RWPE2 (cell line): ENCODE measurements at places on chromosomes 5 and 9.

- DNase-seq, result no peak
These were observed 9.2 kb downstream of the PTPN3 start for GRCh38 chr9:109488791-109489492.

DNA sequence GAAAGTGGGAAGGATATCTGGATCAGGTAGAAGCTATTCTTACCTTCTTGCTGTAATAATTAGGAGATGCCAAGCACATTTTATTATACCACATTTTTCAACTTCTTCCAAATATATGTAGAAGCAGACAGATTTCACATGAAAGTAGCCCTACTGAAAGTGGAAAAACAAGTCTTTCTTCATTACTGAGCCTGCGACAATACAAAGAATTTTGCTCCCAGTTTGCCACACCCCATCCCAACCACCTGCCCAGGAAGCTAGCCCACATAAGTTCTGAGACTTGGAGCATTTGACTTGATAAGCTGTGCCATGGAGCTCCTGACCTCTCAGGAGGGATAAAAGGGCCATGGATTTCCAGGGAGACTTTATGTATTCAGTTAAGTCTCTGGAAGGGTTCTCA is 249.1 kb upstream of the ADCY2 start:
- DNase-seq, result no peak

GRCh38 chr5:43000111-43000840 is 39.8 kb downstream of the ANXA2R start:
- DNase-seq, result no peak

- DNase-seq, result no peak
These were observed 1119.0 kb upstream of the CDH10 start for GRCh38 chr5:25763781-25764180.

- DNase-seq, result no peak
These were observed 56.9 kb upstream of the GGTA1 start for GRCh38 chr9:121556580-121556979.

GRCh38 chr9:92795598-92796336 is 31.1 kb upstream of the BICD2 start:
- DNase-seq, result no peak

- DNase-seq, result no peak
These were observed 1545.3 kb upstream of the C9orf72 start for GRCh38 chr9:29118555-29118954.

- DNase-seq, result no peak
These were observed 94.4 kb upstream of the MAP1B start for GRCh38 chr5:72012906-72013305.

GRCh38 chr5:173869316-173869715 is 18.8 kb upstream of the CPEB4 start:
- no peak for DNase-seq

DNA sequence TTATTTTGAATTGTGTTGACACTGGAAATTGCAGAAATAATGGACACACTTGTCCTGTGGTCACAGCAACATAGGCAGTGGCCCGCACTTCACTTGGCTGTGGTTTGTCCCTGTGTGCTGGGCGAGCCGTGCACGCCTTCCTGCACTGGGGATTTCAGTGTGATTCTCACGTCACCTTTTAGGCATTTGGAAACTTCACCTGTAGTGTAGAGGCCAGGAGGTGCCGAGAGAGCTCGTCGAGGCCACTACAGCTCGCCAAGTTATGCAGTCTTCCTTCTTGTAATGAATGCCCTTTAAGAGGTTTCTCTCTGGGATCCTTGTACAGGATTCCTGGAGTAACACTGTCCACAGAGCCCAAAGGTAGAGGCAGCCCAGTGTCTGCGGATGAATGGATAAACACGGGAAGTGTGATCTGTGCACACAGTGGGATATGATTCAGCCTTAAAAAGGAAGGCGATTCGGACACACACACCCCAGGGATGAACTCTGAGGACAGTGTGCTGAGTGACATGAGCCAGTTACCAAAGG is 14.7 kb downstream of the TRAF2 start:
- DNase-seq, result no peak

DNA sequence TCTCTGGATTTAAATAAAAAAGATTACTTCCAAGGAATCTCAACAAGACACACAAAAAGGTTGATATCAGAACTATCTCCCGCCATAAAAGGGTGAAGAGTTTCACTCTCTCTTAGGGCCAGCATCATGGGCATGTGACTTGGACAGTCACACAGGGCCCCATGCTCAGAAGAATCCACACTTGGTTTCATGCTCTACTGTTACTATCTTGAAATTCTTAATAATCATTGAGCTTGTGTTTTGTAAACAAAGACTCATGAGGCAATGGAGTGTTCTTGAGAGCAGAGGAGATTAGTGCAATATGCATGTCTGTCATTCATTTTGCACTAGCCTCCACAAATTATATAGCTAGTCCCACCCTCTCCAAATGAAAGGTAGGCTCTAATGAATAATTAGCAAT is 58.4 kb downstream of the HMHB1 start:
- DNase-seq, result no peak

GRCh38 chr5:148733601-148734438 is 79.5 kb upstream of the HTR4 start:
- no peak for DNase-seq

DNA sequence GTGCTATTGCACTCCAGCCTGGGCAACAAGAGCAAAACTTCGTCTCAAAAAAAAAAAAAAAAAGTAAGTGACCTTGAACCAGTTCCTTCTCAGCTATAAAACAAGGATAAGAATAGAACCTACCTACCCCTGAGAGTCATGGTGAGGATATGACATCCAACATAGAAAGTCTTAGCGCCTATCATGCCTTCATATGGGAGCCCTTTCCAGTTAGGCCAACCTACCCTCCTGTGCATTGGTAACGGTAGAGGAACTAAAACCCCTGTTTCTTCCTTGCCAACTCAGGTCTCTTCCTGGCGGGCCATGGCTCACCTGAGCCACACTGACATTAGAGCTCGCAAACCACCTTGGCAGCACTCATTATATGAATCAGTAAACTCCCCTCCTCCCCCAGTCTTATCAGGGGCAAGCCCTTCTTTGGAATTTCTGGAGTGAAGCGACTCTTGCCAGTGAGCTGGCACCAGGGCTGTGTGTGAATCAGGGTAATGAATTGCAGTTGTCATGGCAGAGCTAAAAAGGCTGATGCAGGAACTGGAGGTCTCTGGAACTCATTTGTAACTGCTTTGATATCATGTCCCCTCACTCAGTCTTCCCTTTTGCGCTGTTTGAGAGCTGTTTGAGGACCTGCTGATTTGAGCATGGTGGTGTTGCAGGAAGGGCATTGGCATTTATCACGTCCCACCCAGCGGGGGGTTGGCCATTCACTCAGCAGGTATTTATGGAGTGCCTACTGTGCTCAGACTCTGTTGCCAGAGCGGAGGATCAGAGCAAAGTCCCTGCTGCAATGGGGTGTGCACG is 10.3 kb downstream of the WWC1 start:
- peak; percentile 88 for DNase-seq

GRCh38 chr9:8447601-8448000 is 648.0 kb upstream of the DMAC1 start:
- no peak for DNase-seq

DNA sequence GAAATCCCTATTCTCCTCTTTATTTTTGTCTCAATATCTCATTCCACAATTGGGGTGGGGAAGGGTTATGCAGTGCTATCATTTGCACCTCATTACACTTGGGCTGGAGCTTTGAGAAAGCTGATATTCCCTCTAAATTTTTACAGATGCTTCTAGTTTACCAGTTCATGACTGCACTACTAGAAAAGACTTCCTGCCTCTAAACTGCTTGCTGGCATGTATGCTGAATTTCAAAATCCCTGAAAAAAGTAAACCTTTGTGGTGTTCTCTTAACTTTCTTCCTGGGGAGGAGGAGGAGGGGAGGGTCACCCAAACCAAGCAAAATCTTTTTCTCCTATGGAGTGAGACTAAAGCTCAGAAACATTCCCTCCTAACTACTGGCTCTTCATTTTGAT is 45.1 kb downstream of the BNC2 start:
- DNase-seq, result no peak

DNA sequence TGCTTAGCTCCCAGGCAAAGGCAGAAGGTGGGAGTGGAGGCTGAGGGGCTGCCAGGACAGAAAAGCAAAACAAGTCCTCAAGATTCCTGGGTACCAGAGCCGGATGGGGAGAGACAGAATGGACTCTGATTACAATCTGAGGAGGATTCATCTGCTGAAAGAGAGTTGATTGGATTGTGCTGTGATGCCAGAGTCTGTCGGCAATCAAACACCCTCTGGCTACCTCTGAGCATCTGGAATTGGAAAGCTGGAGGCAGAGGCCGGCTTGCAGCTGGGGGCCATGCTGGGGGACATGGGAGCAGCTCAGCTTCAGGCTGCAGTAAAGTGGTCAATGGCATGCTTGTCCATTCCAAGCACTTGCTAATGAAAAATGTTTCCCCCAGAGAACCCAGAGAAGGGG is 59.3 kb downstream of the ASTN2 start:
- DNase-seq, result no peak

DNA sequence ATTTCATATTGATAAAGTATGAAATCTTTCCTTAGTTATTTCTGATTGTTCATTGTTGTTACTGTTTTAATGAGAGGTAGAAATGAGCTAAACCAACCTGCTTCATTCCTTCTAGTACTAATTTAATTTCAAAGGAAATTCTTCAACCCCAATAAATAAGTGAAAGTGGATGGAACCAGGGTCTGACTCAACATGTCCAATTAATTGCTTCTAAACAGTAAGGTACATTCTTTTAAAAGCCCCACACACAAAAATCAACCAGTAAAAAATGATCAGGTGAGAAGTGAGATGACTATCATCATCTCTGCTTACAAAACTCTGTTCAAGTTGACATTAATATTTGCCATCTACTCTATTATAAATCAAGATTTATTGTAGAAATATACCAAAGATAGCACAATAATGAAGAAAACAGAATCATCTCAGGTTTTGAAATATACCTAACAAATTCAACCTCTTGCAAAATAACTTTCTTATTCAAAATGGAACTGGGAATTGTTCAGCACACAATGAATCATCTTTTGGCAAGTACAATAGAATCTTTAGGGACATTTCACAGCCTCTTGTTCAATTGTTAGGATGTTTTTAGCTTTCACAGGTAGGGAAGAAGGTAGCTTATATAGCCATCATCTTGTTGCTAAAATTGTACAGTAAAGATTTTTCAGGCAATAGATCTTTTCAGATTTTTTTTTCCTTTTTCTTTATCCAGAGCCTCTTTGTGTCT is 114.5 kb downstream of the RPS23 start:
- DNase-seq, result no peak

DNA sequence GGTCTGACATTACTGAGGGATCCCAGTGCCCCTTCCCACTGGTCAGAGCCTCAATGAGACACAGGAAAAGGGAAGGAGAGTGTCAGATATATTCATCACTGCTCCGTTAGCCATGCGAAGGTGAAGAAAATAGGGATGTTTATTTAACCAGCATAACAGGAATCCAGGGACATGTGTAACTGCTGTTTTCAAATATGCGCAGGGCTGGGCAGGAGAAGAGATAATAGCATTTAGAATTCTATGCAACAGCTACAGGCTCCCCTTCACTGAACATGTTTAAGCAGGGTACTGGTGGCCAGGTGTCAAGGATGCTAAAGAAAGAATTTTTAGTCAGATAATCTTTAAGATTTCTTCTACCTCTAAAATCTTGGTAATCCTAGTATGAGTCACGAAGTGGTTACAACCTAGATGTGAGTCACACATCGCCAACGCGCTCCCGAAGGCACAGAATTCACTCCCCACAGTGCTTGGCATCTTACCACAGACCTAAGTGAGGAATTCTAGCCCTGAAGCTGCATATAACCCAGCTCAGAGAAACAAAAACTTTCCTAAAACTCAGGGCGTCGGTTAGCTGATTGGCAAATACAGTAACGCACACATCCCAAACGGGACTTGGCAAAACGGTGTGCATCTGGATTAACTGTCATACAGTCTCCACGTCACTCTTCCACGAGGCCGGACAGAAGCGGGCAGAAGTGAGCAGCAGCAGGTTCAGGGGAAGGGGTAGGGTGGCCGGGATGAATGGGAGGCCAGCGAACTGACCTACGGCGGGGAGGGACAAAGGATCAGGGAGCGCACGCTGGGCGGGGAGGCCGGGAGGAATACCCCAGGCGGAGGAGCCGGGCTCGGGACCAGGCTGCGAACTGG is 1.1 kb downstream of the CTNNAL1 start:
- DNase-seq, result peak; percentile 93

DNA sequence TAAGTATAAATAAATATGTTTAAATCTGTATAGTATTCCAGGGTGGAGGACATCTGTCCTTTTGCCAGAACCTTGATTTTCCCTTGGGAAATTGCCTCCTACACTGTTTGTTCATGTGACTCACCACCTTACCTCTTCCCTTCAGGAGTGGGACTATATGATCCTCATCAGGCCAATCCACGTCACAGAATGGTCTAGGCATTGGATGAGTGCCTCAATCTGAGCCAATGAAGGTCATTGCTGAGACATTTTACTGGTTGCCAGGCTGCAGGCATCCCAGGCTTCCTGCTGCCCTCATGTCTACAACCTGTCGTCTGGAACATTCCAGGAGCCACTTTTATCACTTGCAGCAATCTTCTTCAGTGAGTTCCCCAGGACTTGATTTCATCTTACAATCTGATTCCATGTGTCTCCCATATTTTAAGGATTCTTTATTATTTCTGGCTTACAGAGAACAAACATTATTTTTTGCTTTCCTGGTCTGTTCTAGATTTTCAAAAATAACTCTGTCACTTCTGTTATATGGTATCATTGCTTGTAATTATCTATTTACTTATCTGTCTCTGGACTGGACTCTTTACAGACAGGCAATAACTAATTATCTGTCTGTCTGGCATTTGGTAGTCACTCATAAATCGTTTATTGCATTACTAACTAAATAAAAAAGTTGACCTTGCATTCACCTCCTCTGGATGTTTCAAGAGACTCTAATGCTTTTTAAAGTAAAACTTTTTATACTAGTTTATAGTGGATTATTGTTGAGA is 107.3 kb upstream of the APC start:
- no peak for DNase-seq

GRCh38 chr5:65952259-65952658 is 25.9 kb downstream of the ERBIN start:
- no peak for DNase-seq

DNA sequence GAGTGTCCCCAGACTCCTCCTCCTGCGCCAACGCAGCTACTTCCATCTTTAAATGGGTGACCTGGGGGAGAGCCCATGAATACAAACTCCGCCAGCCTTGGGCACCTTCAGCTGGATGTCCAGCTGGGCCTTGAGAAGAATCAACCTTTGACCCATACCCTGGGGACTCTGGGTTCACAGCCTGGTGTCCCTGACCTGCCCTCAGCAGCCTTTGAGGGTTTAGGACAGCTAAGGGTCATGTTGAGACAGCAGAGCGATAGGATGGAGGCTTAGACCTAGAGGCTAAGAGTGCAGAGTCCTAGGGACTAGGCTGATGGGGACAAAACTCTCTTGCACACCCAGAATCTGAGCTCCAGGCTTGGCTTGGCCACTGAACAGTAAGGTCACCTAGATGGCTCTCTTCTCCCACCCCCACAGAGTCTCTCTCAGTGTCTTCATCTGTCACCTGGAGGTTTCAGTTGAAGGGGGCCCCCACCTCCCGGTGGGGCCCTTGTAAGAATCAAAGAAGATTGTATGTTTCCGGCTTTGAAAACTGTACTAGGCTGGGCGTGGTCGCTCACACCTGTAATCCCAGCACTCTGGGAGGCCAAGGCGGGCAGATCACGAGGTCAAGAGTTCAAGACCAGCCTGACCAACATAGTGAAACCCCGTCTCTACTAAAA is 6.7 kb upstream of the AQP3 start:
- no peak for DNase-seq

- no peak for DNase-seq
These were observed 744 bp downstream of the OTULIN start for GRCh38 chr5:14665101-14665822.
